Stomach (tissue), 19 donors: ENCODE measurements at places on chromosomes 2 and 18. TPM values are rescaled to one million over a fixed set of nuclear protein-coding genes. Genes with fewer than 3 reads are reported as not detected.

DNA sequence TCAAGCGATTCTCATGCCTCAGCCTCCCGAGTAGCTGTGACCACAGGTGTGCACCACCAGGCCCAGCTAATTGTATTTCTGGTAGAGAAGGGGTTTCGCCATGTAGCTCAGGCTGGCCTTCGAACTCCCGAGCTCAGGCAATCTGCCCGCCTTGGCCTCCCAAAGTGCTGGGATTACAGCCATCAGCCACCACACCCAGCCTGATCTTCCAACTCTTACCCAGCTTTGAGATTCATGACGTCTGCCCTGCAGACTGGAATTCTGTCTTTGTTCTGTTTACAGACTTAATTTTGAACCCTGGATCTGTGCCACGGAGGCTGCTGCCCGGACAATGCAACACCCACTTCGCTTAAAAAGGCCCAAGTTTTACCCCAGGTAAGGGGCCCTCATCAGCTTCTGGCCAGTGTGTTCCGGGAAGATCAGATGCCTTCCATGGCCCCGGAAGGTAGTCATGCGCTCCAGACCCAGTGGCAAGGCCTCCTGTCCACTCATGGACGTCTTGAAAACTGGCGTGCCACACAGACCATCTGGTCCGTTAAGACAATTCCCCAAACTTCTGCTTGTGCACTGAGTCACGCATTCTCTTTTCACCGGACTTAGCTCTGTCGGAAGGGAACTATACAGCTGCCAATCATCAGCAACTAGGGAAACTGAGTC is 5.5 kb downstream of the PXDN start:
- DNase-seq, result no peak

The C2orf69 gene
- total RNA-seq, result 17.5 TPM

GRCh38 chr2:96913398-96914202 is 43.7 kb upstream of the SEMA4C start:
- peak; percentile 43 for DNase-seq

- DNase-seq, result no peak
Measured at GRCh38 chr2:205814039-205814364, 131.7 kb downstream of the NRP2 start.

The TMEM214 gene
- total RNA-seq, result 150 TPM

The AP1S3 gene
- not detected for total RNA-seq

The DPP4 gene
- total RNA-seq, result 30.1 TPM

The USP40 gene
- 34.5 TPM for total RNA-seq

The KIAA2012 gene
- not detected for total RNA-seq
